HTR-8/SVneo (cell line): ENCODE measurements at places on chromosomes 1 and 21.

DNA sequence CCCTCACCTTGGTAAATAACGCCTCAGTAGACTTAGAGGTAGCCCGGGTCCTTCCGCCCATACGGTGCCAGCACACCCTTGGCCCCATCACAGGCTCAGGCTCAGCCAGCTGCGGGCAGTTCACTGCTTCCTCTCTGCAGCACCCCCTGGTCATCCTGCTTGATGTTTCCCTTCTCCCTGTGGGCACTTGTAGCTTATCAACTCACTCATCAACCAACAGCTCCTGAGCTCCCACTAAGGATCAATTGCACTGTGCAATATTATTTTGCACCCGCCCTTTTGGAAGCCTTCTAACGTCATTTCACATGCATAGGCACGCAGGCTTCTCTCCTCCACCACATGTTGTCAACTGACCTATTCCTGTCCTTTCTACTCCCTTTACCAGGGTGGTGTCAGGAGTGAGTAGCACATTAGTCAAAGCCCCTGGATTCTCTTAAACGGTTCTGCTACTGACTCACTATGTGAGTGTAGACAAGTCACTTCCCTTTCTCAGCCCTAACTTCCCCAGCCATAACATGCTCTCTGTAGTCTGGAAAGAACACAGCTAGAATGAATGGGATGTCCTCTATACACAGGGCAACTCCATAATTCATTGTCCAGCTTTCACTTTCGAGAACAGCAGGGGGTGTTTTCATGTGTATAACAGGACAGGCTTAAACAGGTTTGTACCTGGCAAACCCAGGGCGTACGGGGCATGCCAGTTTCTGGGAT is 47.1 kb upstream of the IRF2BP2 start:
- peak; percentile 84 for DNase-seq

- DNase-seq: peak; percentile 74
Measured at GRCh38 chr21:39518055-39518846, 66.5 kb downstream of the SH3BGR start.

DNA sequence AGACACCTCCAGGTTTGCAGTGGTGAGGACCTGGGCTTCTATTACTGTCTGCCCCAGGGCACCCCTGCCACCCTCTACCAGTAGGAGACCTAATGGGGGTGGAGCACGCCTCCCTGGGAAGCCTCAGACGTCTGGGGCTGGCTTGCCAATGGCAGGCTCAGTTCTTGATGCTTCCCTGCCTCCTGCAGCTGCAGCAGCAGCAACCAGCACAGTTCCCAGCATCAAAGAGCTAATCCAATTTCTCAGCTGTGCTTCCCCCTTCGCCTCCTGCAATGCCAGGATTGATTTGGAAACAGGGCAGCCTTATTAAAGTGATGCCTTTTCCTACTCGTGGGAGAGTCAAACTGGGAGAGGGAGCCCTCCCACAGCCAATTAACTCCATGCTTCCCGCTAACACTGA is 8.2 kb downstream of the SYT2 start:
- DNase-seq: no peak

DNA sequence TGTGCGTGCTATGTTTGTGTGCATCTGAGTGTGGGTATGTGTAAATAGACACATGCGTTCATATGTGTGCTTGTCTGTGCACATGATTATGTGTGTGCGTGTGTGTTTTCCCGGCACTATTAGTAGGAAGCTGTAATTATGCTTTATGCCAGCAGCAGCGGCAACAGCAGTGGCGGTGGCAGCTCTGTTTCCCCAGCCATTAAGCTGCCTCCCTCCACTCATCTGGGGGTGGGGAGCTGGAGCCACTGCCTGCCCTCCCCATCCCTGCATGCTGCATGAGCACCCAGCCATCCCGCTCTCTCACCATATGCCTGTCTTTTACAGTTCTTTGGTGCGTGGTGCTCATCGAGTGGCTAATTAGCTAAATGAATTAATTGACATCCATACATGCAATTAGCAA is 30.5 kb upstream of the ACOT11 start:
- no peak for DNase-seq

DNA sequence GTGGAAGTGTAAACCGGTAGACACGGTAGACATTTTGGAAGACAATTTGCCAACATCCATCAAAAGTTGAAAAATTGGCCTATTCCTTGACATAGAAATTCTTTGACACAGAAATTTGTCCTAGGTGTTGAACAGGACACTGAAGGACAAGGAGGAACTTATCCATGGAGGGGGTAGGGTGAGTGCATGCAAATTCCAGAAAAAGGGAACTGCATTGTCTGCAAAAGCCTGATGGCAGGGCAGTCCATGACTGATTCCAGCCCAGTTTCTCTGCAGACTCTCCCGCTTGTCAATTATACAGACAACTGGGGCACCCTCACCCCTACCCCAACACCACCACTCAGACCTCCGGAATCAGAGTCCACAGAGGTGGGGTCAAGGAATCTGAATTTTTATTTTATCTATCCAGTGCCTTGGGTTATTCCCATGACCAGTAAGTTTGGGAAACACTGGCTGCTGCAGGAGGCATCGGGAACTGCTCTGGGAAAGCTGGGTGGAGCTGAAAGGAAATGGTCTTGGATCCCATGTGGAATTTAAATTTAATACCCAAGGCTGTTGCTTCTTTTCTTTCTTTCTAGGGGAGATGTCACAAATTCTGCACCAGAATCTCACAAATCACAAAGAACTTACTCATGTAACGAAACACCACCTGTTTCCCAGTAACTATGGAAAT is 103.3 kb upstream of the SLC45A1 start:
- no peak for DNase-seq

DNA sequence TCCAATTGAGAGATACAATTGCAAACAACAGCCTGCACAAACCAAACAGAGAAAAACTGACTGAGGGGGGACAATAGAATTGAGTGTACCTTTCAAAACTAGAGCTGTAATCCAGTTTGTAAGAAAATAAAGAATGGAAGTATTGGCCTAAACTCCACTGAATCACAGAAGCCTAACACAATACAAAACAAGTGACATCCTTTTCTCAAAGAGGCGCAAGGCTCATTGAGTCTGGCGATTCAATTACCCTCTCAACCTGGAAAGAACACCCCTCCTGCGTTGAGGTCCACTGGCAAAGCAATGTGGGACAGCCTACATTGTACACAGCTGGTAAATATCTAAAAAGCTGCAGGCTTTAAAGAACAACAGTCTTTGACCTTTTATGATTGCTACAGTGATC is 182.6 kb downstream of the DPYD start:
- no peak for DNase-seq
